ENCODE measurements at places on chromosomes 4 and X.

GRCh38 chr4:157701695-157701994 lies 471.2 kb downstream of the GASK1B start:
- H3K4me3 ChIP-seq, result no peak overlapping the region
- H3K27me3 ChIP-seq, result no peaks in the 10 kb centered on the region
- H3K4me1 ChIP-seq, result no peaks in the 10 kb centered on the region
- H3K36me3 ChIP-seq, result no peaks in the 10 kb centered on the region
- H3K27ac ChIP-seq, result no peak overlapping the region

DNA sequence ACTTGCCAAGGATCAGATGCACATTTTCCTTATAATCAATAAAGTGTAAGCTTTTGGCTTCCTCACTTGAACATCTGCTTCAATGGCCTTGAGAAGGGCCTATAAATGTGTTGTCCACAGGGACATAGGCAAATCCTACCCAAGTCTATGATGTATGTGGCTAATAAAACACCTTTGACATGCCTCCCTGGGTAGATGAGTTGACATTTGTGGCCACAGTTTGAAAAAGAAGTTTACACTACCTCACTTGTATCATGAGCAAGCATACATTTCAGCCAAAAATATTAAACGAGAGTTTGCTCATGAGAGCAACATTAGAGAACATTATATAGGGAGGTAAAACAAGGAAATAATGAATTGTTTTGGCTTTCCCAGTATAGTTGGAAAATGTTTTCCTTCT lies 1067.7 kb downstream of the C4orf33 start:
- no peaks in the 10 kb centered on the region for H3K27me3 ChIP-seq
- no peak overlapping the region for H3K27ac ChIP-seq
- no peaks in the 10 kb centered on the region for H3K36me3 ChIP-seq
- H3K4me1 ChIP-seq, result no peaks in the 10 kb centered on the region

GRCh38 chrX:915427-916229 lies 285.0 kb downstream of the SHOX start:
- no peak for DNase-seq
- no peak overlapping the region for H3K4me3 ChIP-seq
- no peaks in the 10 kb centered on the region for H3K4me1 ChIP-seq
- no peaks in the 10 kb centered on the region for H3K27me3 ChIP-seq
- no peak overlapping the region for H3K27ac ChIP-seq

DNA sequence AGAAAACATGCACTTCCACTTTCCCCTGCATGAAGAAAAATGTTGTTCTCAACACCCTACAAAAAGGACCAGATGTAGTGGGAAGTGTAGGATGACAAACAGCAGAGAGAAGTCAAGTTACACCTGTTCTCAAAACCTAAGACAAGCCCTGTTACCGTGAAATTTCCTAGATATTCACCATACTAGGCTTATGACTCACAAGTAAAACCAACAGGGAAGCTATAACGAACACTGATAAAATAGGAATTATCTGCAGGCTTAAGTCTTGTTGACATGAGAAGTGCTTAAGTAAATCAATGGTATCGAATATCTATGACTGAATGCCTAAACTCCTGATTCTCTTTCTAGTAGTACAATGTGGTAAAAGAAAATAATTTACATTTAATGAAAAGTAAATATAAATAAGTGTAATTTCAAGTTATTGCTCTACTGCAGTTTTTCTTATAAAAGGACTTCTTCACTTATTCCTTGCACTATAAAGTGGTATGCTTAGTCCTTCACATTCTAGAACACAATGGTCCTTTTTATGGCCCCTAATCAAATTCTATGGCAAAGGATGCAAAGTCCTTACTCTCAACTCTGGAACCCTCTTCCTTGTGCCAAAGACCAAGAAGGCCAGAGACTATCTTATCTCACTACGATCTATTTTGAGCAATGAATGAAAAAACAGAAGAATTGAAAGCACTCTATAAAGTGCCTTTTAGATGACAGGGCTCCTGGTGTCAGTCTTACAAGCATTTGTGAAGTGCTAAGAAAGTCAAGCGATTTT lies 19.6 kb downstream of the AP1S2 start:
- H3K27ac ChIP-seq, result peak overlapping the region; percentile 29
- no peak overlapping the region for H3K4me3 ChIP-seq
- no peaks in the 10 kb centered on the region for H3K4me1 ChIP-seq
- no peaks in the 10 kb centered on the region for H3K27me3 ChIP-seq

- no peak overlapping the region for H3K4me3 ChIP-seq
- H3K36me3 ChIP-seq, result no peaks in the 10 kb centered on the region
- H3K27ac ChIP-seq, result no peak overlapping the region
- H3K27me3 ChIP-seq, result peaks cover 52% of the 10 kb centered on the region
- DNase-seq, result peak; percentile 11
- peaks cover 3% of the 10 kb centered on the region for H3K4me1 ChIP-seq
Observed at GRCh38 chr4:139560406-139561104, 4.5 kb upstream of the SETD7 start.

DNA sequence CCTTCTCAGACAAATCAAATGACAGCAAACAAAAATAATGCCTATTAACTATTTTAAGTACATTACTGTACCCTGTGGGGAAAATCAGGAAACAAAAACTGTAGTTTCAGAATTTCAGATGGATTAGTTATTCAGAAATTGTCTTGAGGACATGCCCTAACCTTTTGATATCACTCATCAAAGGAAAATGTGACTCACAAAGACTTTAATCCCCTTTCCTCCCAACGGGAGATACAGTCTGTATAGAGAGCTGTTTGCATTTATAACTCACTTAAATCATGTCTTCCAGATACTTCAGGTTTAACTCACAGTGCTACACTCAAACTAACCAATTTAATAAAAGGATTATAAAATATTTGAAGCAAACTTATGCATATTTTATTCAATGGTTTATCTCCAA lies 304.0 kb downstream of the MAPK10 start:
- H3K4me1 ChIP-seq, result no peaks in the 10 kb centered on the region
- no peak overlapping the region for H3K27ac ChIP-seq
- H3K4me3 ChIP-seq, result no peak overlapping the region
- no peaks in the 10 kb centered on the region for H3K36me3 ChIP-seq

DNA sequence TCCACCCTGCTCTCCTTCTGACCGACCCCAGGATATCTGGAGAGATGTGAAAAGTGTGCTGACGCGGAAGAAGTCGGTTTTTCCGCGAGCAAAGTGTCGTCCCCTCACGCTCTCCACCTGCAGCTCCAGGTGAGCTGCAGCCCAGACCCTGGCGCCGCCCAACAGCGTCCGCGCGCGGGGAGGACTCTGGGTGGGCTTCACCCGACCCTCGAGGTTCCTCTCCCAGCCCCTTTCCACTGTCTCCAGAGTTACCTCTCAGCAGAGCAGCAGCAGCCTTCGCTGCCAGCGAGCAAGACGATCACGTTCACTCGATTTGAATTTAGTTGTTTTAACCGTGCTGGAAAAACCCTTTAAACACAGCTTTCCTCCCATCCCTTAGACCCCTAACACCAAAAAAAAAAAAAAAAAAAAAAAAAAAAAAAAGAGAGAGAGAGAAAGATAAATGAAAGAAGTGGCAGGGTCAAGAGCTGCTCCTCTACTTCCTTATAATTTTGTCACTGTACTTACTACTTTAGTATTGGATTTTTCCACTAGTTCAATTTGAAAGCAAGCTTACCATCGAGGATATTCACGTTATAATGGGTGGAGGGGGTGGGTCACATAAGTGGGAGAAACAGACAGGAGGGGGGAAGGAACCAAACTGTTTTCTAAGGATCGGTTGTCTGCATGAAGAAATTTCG lies 758 bp upstream of the NR3C2 start:
- peak overlapping the region; percentile 99 for H3K4me3 ChIP-seq
- H3K4me1 ChIP-seq, result peaks cover 4% of the 10 kb centered on the region
- H3K27ac ChIP-seq, result peak overlapping the region; percentile 75
- DNase-seq, result no peak
- H3K36me3 ChIP-seq, result no peaks in the 10 kb centered on the region
- H3K27me3 ChIP-seq, result peaks cover 47% of the 10 kb centered on the region

DNA sequence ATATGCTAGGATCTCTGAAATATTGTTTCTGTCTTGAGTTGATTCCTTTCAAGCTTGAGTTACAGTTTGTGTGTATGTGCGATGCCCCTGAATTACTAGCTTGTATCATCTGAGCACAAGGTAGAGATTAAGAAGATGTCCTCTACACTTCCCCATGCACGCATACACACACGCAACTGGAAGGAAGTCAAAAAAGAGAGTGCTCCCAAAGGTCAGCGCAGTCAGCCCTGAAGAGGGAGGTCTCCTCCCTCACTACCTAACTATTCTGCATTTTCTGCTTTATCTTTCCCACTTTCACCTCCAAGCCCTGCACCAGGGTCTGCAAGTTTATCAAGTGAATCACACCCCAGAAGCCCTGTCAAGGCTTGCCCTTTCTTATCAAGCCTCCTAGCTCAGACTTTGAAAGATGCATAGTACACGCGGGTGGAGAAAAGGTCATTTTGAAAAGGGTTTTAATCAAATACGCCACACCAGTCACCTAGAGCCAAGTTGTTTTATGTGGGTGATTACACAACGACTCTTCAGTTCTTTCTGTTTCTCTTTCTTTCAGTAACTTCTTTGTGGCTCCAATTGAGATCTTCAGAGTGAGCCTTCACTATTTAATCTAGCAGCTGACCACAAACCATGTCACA lies 127.7 kb downstream of the ASB9 start:
- peaks cover 9% of the 10 kb centered on the region for H3K4me1 ChIP-seq
- no peak overlapping the region for H3K4me3 ChIP-seq
- peak; percentile 65 for DNase-seq
- H3K27me3 ChIP-seq, result no peaks in the 10 kb centered on the region
- peak overlapping the region; percentile 80 for H3K27ac ChIP-seq
- no peaks in the 10 kb centered on the region for H3K36me3 ChIP-seq

DNA sequence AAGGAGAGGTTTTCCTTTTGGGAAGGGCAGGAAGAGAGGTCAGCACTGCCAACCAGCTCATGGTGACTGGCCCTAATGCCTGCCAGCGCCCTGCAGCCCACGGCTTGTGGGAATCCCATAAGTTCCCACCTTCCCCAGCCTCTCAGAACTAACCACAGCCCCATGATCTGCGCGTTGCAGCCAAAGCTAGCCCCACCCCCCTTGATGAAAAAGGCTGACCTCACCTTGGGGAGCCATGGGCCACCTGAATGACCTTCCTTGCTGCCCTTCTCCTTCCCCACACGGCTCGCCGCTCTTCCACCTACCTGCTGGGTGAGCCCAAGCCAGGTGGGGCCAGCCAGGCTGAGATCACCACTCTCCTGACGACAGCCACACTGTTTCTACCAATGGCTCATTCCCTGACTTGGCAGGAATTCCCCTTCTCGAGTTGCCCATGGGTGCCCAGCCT lies 3.9 kb upstream of the ELF4 start:
- H3K27me3 ChIP-seq, result no peaks in the 10 kb centered on the region
- DNase-seq, result no peak
- H3K4me3 ChIP-seq, result no peak overlapping the region

DNA sequence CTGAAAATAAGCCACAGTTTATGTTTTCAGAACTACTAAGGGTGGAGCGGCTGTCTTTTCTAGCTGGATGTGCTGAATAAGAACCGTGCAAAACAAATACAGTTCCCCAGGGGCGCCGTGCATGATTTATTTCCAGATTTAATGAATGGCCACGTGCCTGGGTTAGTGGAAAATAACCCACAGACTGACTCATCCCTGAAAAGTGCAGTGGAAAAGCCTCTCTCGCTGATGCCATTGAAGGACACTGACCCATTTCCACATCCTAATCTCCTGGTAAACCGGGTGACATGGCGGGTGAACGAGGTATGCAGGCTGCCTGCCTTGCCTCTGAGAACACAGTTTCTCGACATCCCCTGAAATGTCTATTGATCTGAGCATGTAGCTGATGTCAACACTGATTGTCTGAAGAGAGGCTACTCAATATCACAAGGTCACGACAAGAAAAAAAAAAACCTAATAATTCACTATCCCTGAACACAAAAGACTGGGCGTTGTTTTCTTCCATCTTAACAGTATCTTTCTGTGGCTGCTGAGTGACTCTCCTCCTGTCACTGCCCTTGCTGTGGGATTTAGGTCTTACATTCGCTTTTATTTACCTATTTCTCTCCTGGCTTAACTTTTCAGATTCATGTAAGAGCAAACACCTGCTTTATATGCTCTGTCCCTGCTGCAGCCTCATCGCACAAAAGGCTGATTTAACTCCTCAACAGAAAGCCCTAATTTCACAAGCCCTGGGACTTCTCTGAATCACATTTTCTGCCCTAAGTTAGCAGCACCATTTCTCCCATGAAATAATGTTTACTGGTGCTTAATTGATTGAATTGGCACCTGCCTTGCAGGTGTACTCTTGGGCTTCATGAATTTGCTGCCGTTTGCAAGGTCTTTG lies 76.9 kb upstream of the SCOC start:
- no peak overlapping the region for H3K27ac ChIP-seq
- no peak overlapping the region for H3K4me3 ChIP-seq
- H3K27me3 ChIP-seq, result no peaks in the 10 kb centered on the region
- peak; percentile 27 for DNase-seq
- no peaks in the 10 kb centered on the region for H3K36me3 ChIP-seq
- H3K4me1 ChIP-seq, result no peaks in the 10 kb centered on the region

GRCh38 chrX:100944601-100945000 lies 15.9 kb upstream of the XKRX start:
- H3K27me3 ChIP-seq, result no peaks in the 10 kb centered on the region
- H3K4me3 ChIP-seq, result no peak overlapping the region
- DNase-seq, result no peak
- no peaks in the 10 kb centered on the region for H3K36me3 ChIP-seq
- H3K4me1 ChIP-seq, result no peaks in the 10 kb centered on the region

DNA sequence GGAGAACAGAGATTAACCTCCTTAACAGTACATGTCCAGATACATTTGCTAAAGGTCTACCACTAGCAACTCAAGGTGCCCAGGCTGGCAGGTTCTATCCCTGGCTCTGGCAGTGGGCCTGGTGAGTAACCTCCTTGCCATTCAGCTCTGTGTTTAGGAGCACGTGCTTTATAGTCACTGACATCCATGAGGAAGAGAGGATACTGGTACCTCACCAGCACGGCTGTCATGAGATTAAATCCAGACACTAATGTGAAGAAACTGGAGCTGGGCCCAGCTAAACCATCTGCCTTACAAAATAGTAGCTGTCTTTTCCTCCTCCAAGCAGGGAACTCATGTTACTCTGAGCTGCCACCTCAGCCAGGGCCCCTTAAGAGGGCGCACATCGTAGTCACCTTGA lies 45.3 kb downstream of the GPRASP3 start:
- peaks cover 3% of the 10 kb centered on the region for H3K4me1 ChIP-seq
- DNase-seq, result no peak

- no peaks in the 10 kb centered on the region for H3K27me3 ChIP-seq
- no peaks in the 10 kb centered on the region for H3K36me3 ChIP-seq
- no peak overlapping the region for H3K27ac ChIP-seq
- no peaks in the 10 kb centered on the region for H3K4me1 ChIP-seq
- DNase-seq, result no peak
Observed at GRCh38 chr4:128444544-128445302, 157.1 kb upstream of the PGRMC2 start.

GRCh38 chr4:136687118-136687517 lies 845.2 kb downstream of the PCDH18 start:
- H3K27me3 ChIP-seq, result no peaks in the 10 kb centered on the region
- H3K4me1 ChIP-seq, result no peaks in the 10 kb centered on the region
- no peak for DNase-seq
- no peak overlapping the region for H3K4me3 ChIP-seq
- no peaks in the 10 kb centered on the region for H3K36me3 ChIP-seq

- no peaks in the 10 kb centered on the region for H3K27me3 ChIP-seq
- no peaks in the 10 kb centered on the region for H3K4me1 ChIP-seq
- no peak overlapping the region for H3K4me3 ChIP-seq
- no peak for DNase-seq
- no peak overlapping the region for H3K27ac ChIP-seq
Observed at GRCh38 chr4:161650812-161651211, 513.0 kb downstream of the FSTL5 start.
